ENCODE measurements at places on chromosomes 2 and 18.

DNA sequence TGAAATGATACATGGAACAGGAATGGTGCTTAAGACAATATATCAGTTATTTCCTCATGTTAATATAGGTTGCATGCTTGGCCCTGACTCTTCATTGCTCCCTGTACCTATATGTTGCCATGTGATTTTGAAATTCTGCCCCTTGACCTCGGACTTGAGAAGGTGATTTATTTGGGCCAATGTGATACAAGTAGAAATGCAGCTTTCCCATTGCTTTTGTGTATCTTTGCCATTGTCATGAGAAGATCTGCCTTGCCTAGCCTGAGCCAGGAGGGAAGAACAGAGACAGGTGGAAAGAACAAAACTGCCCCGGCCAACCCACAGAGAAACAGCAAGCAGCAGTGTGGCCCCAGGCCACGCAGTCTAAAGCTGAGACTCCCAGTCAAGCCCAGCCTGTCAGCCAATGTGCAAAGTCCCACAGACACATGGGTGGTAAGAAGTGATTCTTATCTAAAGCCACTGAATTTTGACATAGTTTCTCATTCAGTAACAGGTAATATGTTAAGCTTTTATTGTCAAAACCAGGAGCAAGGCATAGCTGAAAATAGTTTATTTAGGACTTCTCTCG is 245.7 kb upstream of the RND3 start:
- DNase-seq: no peak

DNA sequence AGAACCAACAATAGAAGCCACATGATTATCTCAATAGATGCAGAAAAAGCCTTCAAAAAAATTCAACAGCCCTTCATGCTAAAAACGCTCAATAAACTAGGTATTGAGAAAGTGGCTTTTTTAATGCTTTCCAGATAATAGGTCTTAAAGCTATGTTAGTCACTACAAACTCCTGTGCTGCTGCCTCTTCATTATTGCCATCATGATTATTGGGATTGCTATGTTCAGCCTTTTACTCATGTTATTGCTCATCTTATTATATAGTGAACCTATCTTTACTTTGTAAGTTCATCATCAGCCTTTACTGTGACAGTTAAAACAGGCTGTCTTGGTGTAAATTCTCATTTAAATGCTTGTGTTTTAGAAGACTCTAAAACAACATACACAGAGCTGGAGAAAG is 1557.2 kb upstream of the ZEB2 start:
- no peak for DNase-seq

DNA sequence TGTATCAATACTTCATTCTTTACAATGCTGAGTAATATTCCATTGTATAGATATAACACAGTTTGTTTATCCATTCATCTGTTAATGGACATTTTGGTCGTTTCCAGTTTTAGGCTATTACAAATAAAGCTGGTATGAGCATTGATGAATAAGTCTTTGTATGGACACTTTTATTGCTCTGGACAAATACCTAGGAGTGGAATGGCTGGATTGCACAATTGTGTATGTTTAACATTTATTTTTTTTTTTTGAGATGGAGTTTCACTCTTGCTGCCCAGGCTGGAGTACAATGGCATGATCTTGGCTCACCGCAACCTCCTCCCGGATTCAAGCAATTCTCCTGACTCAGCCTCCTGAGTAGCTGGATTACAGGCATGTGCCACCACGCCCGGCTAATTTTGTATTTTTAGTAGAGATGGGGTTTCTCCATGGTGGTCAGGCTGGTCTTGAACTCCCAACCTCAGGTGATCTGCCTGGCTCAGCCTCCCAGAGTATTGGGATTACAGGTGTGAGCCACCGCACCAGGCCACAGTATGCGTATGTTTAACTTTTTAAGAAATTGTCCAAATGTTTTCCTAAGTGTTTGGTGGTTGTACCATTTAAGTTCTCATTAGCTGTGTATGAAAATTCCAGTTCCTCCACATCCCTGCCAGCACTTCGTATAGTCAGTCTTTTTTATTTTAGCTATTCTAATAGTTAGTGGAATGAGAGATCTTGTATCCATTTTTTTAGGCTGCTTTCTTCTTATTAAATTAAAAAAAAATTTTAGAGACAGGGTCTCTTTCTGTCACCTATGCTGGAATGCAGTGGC is 194.9 kb upstream of the HAAO start:
- no peak for DNase-seq

- no peak for DNase-seq
Observed at GRCh38 chr2:111930875-111931274, 32.5 kb downstream of the MERTK start.

DNA sequence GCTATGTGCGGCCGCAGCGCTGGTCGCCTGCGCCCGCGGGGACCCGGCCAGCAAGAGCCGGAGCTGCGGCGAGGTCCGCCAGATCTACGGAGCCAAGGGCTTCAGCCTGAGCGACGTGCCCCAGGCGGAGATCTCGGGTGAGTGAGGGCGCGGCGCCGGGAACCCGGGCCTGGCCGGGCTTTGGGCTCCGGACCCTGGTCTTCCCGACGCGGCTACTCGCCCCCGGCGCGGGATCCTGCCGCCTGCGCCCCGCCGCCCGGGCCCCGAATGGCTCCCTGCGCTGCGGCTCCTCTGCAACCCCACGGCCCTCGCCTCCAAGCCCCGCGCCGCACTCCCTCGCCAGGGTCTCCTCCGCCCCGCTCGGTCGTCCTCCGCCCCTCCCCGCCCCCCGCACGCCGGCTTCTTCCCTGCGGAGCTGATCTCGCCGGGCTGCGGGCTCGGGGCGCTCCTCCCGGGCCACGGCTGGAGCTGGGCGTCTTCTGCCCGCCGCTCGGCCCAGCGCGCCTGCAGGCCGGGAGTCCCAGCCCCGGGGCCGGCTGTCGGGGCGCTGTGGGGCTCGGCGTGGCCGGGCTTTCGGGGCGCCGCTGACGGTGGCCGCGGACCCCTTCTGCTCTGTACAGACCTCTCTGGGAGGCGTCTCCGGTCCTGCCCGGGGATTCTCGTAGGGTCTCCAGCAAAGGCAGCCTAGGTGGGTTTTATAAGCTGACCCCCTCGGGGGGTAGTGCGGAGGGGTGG is 652 bp downstream of the GPC1 start:
- DNase-seq: no peak

DNA sequence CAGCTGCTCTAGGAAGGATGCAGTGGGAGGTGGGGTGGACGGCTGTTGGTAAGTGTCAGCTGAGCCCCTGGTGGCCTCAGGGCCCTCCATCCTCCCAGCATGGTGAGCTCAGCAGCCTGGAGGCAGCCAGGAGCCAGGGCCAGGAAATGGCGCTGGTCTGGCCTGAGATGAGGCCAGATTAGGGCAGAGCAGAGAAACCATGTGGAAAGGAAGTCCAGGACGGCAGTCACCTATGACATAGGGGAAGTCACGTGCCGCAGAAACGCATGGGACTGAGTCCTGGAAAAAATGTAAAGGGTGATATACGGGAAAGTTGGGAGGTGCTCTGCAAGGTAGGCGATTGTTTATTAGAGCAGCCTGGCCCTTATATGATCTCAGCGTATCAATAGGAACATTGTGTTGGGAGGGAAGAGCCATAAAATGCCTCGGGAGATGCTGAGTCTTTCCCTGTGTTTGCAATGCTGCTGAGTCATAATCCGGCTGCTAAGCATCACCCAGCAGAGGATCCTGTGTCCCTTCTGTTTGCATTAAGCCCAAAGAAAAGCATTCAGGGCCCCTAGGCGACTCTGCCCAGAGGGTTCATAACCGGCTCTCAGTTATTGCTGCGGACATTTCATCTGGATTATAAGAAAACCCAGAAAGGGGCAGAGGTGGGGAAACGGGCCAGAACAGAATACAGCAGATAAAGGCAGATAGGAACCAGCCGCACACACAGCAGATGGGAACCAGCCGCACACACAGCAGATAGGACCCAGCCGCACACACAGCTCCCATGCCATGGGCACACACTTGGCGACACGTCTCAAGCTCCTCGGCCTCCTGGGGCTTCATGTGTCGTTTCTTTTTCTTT is 30.3 kb upstream of the B3GNT7 start:
- no peak for DNase-seq

- DNase-seq: no peak
Observed at GRCh38 chr2:238128534-238129001, 9.9 kb upstream of the KLHL30 start.

- DNase-seq: no peak
Observed at GRCh38 chr18:34223893-34224422, 755 bp downstream of the NOL4 start.

GRCh38 chr2:217954469-217954868 is 48.3 kb downstream of the TNS1 start:
- no peak for DNase-seq

DNA sequence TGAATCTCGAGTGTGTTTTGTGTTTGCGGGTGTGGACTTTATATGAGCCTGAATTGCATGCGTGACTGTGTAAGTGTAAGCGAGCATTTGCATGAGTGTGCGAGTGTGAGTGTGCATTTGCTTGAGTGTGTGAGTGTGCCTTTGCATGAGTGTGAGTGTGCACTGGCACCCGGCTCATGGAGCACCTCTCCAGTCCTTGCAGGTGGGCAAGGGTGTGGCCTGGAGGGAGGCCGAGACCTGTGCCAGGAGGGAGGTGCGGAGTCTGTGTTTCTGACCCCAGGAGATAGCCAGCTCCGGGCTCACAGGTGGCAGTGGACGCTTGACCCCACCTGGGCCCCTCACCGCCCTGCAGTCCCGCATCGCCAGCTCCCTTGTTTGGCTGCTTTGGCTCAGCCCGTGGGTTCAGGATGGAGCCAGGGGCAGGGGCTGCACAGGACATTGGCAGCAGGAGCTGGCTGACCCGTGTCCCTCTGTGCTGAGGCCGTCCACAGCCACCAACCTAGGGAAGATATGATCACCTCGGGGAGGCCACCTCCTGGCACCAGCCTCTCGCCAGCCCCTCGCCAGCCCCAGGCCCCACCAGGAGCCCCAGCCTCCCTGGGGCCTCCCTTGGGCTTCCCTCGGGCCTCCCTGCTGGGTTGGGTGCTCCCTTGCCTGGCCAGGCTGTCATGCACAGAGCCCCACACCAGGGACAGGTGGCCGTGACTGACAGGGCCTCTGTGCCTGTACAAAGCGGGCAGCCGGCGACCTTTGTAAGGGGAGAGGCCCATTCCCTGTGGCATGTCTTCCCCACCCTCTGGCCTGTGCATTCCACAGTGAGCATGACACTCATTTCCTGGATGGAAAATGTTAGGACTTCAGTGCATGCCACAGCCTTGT is 81.6 kb downstream of the PTGR3 start:
- DNase-seq: no peak

GRCh38 chr2:106269591-106270291 is 75.6 kb upstream of the UXS1 start:
- peak; percentile 59 for DNase-seq

DNA sequence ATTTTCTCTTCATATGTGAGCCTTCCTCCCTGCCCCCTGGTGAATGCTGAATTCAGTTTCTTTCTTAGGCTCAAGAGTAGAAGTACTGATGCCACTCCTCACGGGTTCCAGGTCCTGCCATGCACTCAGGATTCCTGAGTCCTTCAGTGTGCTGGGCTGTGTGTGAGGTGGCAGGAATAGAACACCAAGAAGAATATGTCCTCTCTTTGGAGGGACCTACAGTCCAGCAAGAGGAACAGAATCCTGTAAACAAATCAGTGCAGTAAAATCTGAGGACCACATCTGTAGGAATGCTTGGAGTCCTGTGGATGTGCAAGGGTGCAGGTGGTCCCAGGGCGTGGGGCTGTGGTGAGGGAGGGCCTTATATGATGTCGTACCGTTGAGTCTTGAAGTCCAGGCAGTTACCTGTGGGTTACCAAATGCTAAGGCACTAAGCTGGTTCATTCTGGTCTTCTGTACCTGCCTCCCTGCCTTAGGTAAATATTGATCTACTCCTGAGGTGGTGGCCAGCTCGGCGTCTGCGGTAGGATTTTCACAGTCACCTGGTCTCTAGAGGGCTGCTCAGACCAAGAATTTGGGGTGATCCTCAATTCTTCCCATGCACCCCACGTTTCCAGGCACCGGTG is 5.5 kb downstream of the ASAP2 start:
- DNase-seq: no peak

DNA sequence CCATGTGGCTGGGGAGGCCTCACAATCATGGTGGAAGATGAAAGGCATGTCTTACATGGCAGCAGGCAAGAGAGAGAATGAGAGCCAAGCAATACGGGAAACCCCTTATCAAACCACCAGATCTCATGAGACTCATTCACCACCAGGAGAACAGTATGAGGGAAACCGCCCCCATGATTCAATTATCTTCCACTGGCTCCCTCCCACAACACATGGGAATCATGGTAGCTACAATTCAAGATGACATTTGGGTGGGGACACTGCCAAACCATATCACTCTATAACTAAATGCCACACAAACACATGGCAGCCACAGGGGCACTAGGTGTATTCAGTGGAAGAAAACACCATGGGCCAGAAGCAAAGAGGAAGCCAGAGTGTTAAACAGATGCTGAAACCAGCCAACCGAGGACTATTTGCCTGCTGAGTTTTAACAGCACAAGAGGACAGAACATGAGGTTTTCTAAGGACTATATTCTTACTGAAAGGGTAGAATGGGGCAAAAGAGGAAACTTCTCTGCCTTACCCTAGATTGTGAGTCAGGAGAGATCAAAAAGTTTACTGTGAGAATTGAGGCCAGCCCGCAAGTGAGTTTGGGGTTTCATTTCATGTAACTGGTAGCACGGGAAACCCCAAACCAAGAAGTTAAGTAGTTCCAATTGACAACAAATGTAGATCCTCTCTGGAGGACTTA is 49.2 kb downstream of the SIGLEC15 start:
- DNase-seq: peak; percentile 60

- no peak for DNase-seq
Observed at GRCh38 chr2:195647302-195647701, 9.7 kb upstream of the SLC39A10 start.

GRCh38 chr2:109503191-109503590 is 110.6 kb downstream of the SEPTIN10 start:
- DNase-seq: no peak

DNA sequence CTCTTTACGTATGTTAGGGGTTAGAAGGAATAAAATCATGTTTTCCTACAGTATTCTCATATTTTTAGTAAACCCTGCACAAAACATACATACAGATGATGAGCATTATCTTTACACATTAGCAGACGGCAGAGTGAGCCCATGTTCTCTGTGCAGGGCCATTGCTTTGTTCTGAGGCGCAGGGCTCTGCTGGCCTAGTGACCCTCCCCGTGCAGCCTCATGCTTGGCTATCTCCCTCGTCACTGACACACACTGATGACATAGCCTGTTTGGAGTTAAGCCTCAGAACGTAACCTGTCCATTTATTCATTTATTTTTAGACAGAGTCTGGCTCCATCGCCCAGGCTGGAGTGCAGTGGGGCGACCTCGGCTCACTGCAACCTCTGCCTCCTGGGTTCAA is 115.9 kb upstream of the FOSL2 start:
- no peak for DNase-seq

DNA sequence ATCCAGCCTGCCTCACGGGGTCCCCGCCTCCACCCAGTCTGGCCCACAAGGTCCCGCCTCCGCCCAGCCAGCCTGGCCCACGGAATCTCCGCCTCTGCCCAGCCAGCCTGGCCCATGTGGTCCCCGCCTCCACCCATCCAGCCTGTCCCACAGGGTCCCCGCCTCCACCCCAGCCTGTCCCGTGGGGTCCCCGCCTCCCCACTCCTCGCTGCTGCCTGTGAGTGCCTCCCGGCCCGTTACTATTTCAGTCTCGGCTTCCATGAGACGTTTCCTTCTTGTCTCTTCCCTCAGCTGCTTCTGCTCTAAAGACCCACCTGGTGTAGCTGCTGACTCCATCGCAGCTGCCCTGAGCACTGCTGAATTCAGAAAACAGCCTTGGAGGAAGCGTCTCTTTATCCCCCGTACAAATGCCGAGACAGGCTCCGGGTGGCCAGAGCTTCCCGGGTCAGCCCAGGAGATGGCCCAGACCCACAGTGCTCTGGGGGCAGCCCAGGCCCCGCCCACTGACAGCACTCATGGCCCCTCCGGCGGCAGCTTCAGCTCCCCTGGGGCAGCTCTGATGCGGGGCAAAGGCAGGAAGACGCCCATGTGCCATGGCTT is 69.8 kb downstream of the NFATC1 start:
- peak; percentile 68 for DNase-seq

Data from hematopoietic multipotent progenitor cell treated with erythropoietin and hydrocortisone succinate and interleukin-3 and kit ligand, for 6 days (in vitro differentiated cells).